ENCODE measurements at places on chromosomes 7 and 10.

DNA sequence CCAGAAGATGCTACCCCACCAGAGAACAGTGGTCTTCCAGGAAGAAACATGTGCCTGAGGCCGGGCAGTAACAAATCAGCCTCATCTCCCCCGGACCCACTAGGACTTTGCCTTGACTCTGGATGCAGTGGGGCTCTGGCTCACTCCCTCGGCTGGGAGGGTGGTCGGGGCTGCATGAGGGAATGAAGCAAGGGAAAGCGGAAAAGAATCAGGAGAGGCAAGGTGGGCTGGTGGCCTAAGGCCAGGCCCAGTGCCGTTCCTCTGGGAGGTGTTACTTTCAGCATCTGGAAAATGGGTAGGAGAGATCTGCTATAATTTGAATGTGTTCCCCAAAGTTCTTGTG, 51.8 kb downstream of the CLEC2L start:
- DNase-seq = no peak

DNA sequence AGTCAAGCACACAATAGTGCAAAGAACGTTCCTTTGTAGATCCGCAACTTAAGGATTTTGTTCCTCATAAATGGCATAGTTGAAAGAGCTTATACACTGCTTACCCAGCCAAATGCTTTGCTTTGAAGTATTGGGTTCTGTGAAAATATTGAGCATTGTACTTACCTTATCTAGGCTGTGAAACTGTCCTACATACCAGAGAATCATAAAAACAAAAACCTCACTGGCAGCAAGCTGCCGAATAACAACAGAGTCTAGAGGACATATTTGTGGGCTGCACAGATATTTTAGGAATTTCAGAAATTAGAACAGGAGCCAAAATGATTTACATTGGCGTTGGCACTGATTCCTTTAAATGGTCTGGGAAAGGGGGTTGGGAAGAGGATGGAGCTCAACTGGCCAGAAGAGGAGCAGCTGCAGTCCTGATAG, 174.8 kb downstream of the RTKN2 start:
- DNase-seq = no peak

- DNase-seq = no peak
Measured at GRCh38 chr7:81482600-81483186, 287.2 kb downstream of the HGF start.

- no peak for DNase-seq
Measured at GRCh38 chr10:35130663-35131062, 4.0 kb downstream of the CREM start.

DNA sequence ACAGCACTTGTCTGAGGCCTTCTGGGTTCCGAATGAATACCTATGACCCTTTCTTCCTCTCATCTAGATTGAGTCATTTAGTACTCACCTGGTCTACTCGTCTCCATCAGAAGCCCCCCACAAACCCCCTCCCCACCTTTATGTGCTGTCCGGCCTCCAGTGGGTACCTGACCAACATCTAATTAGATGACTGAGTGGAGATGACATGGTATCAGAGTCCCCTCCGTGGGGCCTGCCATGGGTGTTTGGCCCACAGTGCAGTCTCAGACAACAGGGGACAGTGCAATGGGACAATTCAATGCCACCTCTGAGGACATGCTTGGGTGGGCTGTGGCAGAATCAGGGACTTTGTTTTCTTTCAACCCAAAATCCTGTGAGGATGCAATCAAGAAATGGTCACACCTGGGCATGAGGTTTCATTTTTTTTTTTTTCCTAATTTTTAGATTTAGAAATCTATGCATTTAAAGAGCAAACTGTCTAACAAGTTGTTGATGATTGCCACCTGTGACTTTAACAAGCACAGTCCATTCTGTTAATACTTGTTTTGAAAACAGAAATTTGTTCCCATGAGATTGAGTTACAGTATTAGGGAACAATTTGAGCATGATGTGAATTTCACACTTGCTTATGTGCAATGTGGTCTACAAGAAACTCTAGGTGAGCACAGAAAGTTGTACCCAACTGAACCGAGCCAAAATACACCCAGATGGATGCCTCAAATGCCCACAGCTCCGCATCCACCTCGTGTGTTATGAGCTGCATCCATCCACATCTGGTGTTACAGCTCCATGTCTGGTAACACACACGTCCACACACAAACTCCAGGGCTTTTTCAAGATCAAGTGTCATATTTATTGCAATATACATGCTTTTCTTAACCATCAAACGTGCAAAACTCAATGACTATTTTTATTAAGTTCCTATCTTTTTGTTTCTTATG, 27.5 kb downstream of the GPRIN2 start:
- no peak for DNase-seq

GRCh38 chr7:7566651-7567611, at the start of gene MIOS:
Gene MIOS (plus strand): TSS chr7:7566884. CDS start chr7:7572476, 5,592 bp downstream.
- no peak for DNase-seq

DNA sequence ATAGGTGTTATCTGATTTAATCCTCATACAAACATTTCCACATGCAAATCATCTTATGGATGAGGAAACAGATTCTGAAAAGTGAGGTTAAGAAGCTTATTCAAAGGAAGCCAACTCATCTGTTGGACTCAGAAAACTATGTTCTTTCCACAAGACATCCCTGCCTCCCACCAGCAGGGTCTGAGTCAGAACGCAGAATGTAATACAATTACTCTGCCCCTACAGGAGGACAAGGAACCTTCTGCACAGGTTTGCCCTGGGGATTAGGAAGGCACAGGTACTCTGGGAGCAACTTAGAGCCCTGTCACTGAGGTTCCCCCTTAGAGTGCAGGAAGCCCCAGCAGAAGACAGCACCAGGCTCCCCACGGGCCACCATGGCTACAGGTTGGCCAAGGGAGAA, 255.7 kb downstream of the TNS3 start:
- DNase-seq = no peak

GRCh38 chr10:6674291-6674690, 94.2 kb upstream of the PRKCQ start:
- DNase-seq = no peak

DNA sequence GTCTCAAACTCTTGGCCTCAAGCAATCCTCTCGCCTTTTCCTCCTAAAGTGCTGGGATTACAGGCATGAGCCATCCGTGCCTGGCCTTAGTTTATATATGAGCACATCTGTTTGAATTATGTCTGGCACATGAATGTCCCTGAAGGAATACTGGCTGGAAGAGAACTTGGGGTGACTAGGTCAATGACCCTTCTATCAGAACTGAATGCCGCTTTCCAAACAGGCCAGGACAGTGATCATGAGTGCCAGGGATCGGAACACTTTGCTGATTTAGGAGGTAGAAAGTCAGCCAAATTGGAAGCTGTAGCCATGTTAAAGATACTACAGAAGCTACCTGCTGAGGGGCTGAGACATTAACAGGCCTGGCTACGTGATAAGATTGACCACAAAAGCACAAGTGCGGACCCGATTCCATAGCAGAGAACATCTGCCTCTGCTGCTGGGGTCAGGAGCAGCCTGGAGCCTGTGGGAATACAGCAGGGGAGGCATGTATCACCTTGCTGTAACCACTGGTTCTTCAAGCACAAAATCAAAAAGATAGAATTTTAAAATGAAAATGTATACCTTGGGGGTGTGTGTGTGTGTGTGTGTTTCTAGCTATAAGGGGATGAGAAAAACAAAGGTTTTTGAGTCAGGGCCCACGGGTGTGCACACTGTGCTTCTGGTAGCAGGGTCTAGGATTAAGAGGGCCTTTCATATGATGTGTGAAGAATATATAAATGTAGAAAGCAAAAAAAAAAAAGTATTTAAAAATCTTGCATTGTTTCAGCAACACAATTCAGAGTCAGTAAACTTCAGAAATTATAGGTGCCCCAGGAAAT, 293.7 kb downstream of the BBS9 start:
- no peak for DNase-seq

GRCh38 chr7:44574287-44574872, 672 bp upstream of the DDX56 start:
- no peak for DNase-seq

GRCh38 chr10:58755340-58755610, 242.6 kb downstream of the BICC1 start:
- DNase-seq = no peak

DNA sequence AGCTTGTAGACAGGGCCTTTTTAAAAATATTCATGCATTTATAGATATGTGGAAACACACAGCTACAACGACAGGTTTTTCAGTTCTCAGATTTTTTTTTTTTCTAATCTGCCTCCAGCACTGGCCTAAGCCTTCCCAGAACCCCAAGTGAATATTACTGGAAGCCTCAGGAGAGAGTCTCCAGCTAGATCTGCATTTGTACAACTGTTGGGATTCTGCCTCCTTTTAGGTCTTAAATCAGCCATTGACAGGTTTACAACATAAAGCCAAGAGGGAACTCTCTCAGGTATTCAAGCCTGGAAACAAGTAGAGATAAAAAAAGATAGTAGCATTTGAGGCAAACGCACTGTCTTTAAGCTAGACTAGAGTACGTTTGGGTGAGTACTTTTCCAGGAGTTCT, 275.8 kb downstream of the ANKRD30A start:
- no peak for DNase-seq

GRCh38 chr10:124164264-124164663, 70.9 kb upstream of the CHST15 start:
- no peak for DNase-seq

GRCh38 chr10:44972874-44973306, 5.7 kb downstream of the DEPP1 start:
- DNase-seq = no peak

DNA sequence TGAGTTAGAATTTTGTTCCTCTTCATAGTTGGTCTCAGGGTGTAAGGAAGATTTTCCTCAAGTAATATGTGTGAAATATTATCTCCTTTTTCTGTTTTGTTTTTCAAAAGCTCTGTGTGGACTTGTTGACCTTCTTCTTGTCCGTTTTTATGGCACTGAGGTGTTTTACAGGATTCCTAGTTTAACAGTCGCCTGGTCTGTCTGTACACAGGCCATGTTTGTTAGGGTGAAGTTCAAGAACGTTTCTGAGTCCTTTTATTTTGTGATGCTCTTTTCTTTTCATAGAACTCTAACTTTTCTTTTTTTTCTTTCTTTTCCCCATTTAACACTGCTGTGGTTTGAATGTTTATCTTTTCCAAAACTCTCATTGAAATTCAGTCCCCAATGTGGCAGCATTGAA, 18.5 kb downstream of the TACC2 start:
- no peak for DNase-seq

- no peak for DNase-seq
Measured at GRCh38 chr7:73905360-73905759, 44.4 kb downstream of the TMEM270 start.

GRCh38 chr7:155211761-155212160, 85.9 kb upstream of the INSIG1 start:
- no peak for DNase-seq

GRCh38 chr7:135414850-135415439, 95.0 kb downstream of the CNOT4 start:
- DNase-seq = no peak
